ENCODE measurements at places on chromosomes 2 and 18.

GRCh38 chr2:213065583-213066442 lies 85.6 kb downstream of the IKZF2 start:
- DNase-seq = no peak

DNA sequence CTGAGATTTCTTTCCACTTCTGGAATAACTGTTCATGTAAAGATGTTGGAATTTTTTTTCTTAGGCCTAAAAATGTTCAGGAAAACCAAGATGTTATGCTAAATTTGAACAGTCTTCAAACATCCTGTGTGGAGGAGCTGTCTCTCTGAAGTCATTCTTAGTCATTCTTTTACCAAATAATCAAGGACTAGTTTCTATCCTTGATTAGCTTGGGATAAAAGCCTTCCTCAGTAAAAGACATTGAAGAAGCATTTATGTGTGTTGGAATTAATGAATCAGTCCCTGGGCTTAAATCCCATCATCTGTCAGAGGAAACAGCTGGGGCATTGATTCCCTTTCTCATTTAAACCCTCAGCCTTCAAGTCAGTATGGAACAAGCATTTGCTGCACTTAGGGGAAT lies 300.1 kb upstream of the NXPH2 start:
- DNase-seq = no peak

- DNase-seq = no peak
Observed at GRCh38 chr2:226656367-226656766, 143.3 kb downstream of the IRS1 start.

DNA sequence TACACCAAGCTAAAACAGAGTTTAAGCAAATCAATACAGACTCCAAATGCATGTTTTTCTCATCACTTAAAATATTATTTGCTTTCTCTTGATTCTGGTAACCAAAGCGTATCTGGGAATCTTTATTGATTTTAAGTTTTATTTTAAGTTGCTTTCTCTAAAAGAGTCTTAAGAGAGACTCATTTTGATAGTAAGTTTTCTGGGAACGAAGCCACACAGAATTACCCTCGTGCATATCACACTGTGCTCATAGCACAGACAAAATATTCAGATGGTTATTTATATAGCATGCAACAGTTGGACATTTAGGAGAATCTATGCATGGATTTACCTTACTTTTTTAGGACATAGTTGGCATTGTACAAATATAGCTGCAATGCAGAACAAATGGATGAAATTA lies 597.5 kb upstream of the NRXN1 start:
- no peak for DNase-seq

DNA sequence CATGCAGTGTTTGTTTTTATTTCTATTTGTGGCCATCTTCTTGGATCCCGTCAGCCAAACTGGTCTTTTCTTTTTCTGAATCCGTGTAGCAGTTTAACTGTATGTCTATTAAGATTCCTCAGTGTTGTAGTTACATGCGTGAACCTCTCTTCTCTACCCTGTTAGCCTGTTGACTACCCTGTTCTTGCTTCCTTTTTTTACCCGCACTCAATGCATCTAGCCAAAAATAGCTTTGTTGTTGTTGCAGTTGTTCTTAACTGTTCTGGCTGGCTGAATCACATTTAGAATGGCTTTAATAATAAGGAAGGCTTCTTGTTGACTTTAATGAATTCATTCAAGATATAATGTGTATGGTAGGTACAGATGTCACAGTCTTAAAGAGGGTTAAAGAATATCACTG lies 137.1 kb downstream of the LCLAT1 start:
- DNase-seq = no peak

- DNase-seq = no peak
Observed at GRCh38 chr2:11366326-11366741, 21.9 kb upstream of the ROCK2 start.

GRCh38 chr2:159124931-159125467 lies 156.6 kb downstream of the TANC1 start:
- DNase-seq = no peak

GRCh38 chr2:221309892-221310583 lies 262.1 kb downstream of the EPHA4 start:
- peak; percentile 41 for DNase-seq

Data from DMS79 (cell line).